Stimulated activated CD8-positive, alpha-beta memory T cell treated with anti-CD3 and anti-CD28 coated beads, Interleukin-4, amount 100 ng/mL, for 1 hour (primary cell): ENCODE measurements at places on chromosomes 1 and 21.

DNA sequence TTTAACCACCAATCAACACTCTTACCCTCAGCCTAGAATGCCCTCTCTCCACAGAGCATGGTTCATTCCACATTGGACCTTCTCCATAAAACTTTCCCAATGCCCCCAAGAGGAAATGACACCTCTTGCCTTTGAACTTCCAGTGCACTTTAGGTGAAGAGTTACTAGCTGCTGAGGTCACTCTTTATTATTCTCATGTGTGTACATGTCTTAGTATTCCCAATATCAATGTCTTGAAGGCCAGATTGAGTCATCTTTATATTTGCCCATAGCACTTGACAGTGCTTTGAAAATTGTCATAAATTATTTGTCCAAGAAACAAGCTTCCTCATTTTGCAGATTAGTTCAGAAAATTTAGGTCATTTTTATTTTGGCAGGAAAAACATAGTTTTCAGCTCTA lies 8.1 kb upstream of the DNASE2B start:
- DNase-seq = no peak

DNA sequence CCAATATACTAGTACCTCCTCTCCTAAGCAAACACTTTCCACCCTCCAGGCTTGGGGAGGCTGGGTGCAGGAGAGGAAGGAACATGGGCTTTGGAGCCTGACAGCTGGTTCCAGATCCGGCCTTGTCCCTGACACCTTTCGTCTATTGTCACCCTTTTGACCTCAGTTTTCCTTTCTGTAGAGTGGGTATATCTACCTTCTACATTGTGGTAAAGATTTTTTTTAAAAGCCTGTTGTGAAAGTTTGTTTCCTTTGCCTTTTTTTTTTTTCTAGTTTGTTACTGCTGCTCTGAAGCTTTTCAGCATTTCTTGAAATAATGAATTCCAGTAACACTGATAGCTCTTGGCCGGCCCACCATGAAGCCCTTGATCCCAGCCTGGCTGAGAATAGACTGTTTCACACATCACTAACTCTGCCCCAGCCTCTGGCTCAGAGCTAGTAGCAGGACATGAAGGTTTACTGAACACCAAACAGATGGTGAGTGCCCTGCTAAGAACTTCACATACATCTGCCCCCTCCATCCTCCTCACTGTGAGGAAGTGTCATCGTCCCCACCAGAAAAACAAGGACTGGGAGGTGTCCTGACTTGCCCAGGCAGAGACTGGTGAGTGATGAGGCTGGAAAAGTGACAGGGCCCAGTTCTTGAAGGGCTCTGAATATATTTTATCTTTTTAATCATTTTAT lies 33.0 kb upstream of the ID3 start:
- no peak for DNase-seq

DNA sequence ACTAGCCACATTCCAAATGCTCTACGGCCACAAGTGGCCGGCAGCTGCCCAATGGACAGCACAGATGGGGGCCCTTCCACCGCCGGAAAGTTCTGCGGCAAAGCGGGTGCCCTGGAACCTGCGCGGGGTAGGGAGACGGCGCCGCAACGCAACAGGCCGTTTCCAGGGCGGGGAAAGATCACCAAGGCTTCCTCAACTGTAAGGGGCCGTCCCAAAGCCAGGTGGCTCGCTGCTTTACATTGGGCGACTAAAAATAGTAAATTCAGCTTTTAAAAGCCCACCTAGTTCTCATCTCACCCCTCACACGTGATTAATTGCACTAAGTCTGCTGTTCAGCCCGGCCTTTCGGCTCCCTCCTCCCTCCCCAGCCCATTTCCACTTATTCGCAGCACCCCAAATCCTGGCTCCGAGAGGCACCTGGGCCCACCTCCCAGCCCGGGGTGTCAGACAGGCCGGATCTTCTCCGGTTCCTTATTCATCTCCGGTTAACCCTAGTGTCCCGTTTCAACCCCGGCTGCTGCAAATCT lies 643 bp downstream of the CFAP298 start:
- no peak for DNase-seq

- no peak for DNase-seq
Observed at GRCh38 chr1:148373192-148373925, 109.7 kb downstream of the PPIAL4G start.
